ENCODE measurements at places on chromosomes 3 and 15.

DNA sequence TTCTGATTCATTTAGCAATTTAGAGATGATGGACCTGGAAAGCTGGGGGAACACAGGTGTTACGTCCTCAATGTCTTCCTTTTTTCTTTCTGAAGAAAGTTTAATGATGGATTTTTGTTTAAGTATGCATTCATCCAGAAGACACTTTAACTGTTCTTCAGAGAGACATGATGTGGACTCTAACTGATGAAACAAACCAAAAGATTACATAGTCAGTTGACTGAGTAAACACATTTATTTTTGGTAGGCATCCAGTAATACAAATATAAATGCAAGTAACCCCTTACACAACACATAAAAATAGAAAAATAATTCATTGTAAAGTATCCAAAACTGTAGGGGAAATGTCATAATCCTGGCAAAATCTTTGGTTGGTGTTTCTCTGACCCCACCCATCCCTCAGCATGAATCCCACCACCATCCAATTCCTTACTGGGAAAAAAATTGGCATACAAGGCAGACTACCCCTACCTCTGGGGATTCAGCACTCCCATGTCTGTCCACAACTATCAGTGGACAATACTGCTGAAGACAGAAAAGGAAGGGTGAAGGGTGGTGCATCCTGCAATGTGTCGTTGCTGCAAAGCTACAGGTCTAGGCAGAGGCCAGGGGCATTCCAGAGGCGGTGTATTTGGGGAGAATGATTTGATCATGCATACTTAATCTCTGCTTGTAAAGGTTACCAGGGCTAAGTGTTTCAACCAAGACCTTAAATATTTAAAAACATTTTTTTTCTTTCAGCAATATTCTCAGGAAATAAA lies 37.4 kb downstream of the THBS1 start:
- no peak for DNase-seq

DNA sequence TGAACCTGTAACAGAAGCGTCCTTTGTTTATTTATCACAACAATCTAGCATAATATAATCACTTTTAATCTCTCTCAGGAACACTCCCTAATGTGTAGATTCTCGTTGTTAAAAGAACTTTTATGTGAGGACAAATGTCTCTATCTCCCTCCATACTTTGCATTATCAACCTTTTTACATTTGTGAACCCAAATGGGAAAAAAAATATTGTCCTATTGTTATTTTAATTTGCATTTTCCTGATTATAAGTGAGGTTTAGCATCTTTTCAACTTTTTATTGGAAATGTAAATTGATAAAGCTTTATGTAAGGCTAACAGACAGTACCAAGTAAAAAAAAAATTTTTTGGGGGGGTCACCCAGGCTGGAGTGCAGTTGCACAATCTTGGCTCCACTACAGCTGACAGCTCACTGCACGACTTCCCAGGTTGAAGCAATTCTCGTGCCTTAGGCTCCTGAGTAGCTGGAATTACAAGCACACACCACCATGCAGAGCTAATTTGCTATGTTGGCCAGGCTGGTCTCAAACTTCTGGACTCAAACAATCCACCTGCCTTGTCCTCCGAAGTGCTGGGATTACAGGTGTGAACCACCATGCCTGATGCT lies 33.0 kb upstream of the DENND4A start:
- no peak for DNase-seq

DNA sequence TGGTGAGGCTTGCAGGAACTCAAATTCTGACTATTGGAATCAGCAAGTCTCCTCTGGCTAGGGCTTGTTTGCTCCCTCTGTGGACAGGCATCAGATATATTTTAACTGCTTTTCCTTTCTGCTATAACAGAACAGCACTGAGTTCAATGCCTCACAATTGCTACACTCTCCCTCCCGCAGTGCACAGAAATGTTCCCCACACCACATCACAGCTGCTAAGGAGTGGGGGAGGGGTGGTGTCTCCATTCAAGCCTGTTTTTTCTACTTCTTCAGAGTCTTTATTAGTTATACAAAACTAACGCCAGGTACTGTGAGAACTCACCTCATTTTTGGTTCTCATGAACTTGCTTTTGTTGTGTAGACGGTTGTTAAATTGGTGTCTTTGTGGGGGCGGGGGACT lies 68.5 kb downstream of the BCHE start:
- DNase-seq, result no peak

GRCh38 chr15:78108300-78109084 lies 16.1 kb downstream of the SH2D7 start:
- peak; percentile 73 for DNase-seq

DNA sequence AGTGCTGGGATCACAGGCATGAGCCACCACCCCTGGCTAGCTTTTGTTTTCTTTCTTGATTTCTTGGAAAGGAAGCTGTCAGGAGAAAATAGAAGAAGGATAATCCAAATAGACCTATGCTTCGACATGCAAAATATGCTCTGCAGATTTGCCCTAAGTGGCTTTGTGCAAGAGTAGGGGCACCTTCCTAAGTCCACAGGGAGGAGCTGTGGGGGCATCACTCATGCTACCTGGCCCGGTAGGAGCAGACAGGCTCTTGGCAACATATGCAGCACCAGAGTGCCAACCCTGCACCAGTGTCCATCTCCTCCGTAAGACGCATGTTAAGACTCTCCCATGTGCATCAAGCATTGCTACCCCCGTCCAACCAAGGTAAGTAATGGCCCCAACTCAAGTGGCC lies 190.7 kb upstream of the UBE2E1 start:
- no peak for DNase-seq

GRCh38 chr15:97977734-97978133 lies 17.2 kb downstream of the ARRDC4 start:
- DNase-seq, result no peak

DNA sequence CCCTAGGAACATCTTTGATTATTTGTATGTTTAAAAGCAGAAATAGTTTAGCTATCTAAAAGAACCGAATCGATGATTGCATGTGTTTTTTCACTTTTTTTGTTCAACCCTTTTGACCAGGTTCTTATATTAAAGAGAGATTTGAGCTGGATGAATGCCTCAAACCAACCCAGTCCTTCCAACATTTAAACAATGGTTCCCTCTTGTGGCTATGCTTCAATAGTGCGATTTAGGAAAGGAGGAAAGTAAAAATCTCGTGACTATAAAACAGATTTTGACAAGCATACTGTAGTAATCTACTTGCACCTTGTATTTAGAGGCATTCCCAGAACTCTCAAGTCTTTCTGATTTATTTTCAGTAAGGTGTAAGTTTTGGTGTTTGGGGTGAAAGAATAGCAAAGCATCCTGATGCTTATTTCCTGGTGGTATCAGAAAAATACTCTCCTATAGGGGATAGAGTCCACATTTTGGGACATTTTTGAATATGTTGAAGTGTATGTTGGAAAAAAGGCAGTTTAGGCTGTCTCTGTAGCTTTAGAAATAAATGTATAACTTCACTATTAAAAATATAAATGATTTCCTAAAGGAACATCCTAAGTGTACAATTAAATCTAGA lies 159.6 kb upstream of the KCNH8 start:
- no peak for DNase-seq

DNA sequence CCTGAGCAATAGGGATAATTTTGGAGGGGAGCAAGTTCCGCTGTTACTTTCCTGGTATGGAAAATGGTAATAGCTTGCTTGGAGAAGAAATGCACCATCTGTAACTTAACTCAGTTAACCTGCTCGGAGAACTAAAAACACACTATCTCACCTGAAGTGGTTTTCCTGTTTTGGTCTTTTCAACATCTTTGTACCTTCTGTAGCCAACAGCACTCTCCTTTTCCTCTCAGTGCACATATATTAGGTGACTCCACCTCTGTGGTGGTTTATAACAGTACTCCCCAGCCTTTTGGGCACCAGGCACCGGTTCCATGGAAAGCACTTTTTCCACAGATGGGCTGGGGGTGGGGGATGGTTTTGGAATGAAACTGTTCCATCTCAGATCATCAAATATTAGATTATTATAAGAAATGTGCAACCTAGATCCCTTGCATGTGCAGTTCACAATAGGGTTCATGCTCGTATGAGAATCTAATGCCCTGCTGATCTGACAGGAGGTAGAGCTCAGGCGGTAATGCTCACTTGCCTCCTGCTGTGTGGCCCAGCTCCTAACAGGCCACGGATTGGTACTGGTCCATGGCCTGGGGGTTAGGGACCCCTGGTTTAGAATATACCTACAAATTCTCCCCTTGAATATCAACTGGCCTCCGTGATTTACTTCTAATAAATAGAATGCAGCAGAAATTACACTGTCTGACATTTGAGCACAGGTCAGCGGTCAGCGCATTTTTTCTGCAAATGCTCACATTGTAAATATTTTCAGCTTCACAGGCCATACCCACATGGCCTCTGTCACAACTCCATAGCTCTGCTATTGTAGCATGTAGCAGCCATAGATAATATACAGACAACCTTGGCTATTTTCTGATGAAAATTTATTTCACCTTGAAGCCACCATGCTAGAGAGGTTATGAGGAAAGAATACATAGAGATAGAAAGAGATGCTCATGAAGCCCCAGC lies 83.8 kb upstream of the SUCLG2 start:
- no peak for DNase-seq

DNA sequence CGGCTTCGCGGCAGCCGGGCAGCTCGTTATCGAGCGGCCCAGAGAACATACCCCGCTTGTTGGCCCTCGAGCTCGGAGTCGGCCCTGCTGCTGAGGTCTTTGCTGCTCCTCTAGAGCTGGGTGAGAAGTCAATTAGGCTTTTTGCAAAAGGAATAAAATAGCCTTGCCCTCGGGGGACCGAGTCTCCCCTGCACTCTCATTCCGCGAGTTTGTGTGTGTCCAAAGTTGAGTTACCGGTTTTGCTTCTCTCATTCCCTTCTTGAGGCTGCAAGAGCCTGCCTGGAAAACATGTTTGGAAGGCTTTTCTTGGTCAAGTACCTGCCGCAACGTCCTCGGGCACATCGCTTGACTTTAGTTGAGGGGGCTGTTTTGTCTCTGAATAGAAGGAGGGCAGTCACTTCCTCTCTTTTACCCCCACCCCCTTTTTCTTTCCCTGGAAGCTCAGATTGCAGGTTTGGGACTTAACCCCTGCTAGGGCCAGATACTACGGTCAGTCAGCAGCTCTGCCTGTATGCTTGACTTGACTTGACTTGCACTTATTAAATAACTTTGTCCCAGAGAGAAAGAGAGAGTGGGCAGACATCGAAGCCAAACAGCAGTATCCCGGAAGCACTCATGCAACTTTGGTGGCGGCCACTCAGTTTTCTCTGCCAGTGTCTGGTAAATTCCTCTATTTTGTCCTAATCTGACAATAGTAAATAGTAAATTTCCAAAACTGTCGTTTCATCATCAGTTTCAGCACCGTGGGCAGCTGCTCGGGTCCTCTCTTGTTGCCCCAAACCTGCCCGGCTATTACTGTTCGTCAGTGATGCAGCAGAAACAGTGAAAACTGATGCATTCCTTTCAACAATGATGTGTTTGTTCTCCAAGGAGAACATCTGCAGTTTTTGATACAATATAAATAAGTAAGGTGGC lies 609 bp downstream of the RNF13 start:
- DNase-seq, result no peak

GRCh38 chr3:31406896-31407295 lies 125.8 kb upstream of the STT3B start:
- DNase-seq, result no peak

GRCh38 chr3:46423588-46423987 lies 16.5 kb downstream of the CCRL2 start:
- DNase-seq, result no peak

GRCh38 chr3:60308808-60309207 lies 942.4 kb downstream of the FHIT start:
- no peak for DNase-seq

DNA sequence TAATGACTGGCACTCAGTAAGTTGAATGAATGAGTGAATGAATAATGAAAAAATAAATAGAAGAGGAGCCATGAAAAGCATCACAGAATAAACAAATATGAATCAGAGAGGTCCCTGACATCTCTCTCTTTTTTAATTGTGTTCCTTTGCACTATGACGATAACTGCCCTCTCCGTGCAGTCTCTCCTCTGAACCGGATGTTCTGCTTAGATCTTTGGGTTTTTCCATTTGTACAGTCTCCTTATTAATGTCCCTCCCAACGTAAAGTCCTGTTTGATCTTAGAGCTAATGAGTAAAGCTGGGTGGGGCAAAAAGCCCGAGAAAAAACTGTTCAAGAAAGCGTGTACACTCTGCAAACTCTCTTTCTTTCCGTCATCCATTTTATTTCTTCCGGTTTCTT lies 28.3 kb upstream of the BHLHE40 start:
- no peak for DNase-seq

GRCh38 chr3:23161896-23162570 lies 41.1 kb upstream of the UBE2E2 start:
- DNase-seq, result no peak

DNA sequence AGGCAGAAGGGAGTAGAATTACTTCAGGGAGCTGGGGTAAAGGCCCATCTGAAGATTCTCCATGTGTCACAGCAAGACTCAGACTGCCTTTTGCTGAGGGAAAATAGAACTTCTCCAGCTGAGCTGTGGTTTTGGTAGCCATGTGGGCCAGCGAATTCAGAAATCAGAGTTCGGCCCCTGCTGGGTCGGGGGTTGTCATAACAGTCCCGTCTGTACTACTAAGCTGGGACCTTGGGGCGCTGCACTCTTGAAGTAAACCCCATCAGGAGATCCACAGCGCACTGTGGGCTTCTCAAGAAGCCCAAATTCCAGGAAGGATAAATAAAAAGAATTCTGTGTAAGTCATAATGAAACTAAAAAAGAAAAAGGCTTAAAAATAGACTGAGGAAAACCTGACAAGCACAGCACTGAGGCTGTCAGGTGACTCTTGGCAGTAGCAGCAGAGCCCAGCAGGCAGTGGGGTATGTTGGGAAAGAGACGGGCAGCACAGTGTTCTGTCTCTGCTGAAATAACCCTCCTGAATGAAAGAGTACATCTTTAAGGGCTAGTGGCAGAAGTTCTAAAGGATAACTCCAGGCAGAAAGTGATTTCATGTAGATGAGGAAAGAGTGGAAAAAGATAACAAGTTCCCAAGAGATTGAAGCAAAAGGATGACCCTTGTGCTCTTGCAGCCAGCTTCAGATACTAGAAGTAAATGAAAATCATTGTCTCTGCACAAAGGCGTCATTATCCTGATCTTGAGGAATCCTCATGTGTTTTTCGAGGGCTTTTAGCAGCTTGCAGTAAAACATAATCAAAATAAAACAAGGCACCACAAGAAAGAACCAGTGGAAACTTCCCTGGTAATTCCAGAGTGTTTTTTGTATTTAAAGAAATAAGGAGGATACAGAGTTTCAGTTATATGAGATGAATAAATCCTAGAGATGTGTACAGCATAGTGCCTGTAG lies 74.5 kb downstream of the RAB7A start:
- no peak for DNase-seq

GRCh38 chr3:69558912-69559311 lies 173.0 kb upstream of the FRMD4B start:
- DNase-seq, result no peak

- DNase-seq, result no peak
Measured at GRCh38 chr3:9976721-9977709, 9.6 kb downstream of the EMC3 start.

- no peak for DNase-seq
Measured at GRCh38 chr15:35444557-35445204, 101.3 kb downstream of the DPH6 start.

DNA sequence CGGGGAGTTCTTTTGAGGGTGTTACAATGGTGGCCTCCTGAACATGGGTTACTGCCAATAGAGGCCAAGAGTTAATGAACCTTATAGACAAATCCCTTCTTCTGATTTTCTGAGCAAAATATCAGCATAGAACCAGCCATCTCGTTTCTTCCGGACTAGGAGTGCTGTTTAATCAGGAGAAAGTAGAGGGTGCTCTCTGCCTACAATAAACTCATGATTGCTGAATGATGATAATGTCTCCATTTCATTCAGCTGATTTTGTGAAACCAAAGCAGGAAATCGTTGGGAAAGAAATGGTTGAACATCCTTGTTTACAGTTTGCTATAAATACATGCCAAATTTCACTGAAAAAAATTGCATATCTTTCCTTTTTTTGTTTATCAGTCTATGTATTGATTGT lies 142.8 kb upstream of the PLSCR5 start:
- DNase-seq, result no peak

All from naive B cell (primary cell).